ENCODE measurements at places on chromosomes 11 and 22.

DNA sequence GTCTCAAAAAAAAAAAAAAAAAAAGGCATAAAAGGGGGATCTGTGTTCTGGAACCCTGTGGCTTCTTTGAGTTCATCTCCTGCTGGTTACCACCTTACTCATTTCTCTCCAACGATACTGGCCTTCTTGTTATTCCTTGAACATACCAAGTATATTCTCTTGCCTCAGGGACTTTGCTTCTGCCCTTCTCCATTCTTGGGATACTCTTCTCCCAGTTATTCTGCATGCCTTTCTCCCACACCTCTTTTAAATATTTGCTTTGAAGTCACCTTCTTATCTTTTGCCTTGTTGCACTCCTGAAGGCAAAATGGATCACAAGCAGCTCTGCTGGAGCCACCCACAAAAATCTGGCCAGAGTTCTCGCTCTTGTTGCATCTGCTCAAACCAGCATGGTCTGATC is 76.0 kb upstream of the RRM1 start:
- no peak for DNase-seq

- DNase-seq: no peak
Observed at GRCh38 chr11:68574308-68574707, 110.0 kb upstream of the GAL start.

DNA sequence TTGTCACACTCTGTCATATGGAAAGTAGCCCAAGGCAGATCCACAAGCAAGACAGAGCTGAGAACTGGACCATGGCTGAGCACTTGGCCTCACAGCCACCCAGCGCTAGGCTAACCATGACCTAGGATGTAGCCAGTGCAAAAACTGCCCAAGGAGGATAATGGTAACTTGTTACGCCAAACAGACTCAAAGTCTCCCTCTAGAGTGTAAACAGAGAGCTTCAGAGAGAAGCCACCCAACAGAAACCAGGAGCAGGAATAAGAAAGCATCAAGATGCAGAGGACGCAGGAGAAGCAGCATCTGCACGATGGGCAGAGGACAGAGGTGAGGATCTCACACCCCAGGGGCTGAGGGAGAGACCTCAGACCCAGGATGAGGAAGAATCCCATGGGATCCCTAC is 97.9 kb downstream of the RCN1 start:
- DNase-seq: no peak

GRCh38 chr11:72038491-72038890 is 39.8 kb downstream of the IL18BP start:
- DNase-seq: no peak

DNA sequence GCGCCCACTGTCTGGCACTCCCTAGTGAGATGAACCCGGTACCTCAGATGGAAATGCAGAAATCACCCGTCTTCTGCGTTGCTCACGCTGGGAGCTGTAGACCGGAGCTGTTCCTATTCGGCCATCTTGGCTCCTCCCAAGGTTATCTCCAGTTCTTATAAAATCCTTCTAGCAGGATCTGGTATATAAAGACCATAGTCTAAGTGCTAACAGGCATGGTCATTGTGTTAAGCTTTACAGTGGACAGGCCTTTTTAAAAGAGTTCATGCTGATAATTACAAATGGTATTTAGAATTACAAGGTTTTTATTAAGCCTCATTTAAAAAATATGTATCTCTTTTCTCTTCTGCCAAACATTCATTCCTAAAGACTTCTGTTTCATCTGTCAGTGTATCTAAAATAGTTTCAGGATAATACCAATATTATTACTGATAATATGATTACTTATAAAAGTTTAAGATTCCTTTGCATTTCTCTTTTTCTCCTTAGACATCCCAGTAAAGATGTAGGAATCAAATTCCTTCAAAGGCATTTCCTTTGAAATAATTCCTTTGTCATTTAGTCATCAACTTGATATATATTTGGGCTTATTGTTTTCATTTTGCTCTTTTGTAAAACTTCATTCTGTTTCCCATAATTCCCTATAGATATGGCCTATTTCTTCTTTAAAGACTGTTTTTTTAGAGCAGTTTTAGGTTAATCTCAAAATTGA is 20.7 kb downstream of the DDX10 start:
- DNase-seq: no peak

DNA sequence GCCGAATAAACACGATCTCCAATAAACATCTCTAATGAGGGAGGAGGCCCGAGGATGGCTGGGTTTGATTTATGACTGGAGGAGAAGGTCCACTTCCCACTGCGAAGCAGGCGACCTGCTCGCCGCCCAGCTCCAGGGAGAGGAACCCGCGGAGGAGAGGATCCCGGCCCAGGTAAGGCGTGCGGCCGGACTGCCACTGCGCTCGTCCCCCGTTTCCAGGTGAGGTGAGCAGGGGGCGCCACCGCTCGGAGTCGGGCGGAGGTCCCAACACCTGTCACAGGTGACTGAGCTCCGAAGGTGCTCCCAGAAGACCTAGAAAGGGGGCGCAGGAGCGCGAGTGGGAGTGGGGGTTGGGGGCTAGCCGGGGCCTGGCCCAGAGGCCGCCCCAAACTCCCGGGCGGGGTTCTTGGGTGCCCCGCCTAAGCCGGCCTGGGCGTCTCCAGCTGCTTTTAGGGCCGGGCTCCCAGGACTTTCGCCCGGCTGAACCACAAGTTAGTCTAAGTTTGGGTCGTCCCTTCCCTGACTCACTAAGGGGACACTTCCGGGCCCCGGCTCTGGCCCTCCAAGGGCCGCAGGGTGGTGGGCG is 5.4 kb upstream of the PAX6 start:
- no peak for DNase-seq

GRCh38 chr22:39456522-39457197 is at the start of gene MGAT3:
MGAT3 (plus strand) TSS chr22:39457012; CDS start chr22:39487348, 30,336 bp downstream.
- DNase-seq: no peak

- peak; percentile 57 for DNase-seq
Observed at GRCh38 chr22:37933711-37934376, 19.6 kb downstream of the C22orf23 start.

DNA sequence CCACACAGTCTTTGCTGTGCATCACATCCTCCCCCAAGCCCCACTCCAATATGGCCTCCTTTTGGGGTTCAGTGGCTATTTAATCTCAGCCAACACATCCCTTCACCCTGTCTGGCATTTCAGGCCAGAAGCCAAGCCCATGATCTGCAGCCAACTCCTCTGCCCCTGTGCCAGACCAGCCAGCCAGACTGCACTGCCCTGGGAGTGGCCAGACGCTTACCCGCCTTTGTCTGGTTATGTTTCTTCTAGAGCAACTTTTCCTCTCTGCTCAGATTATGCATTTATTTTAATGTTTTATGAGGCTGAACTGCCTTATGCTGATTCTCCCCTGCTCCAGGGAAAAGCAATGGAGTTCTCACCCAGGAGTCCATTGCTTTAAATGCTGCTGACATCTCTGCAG is 206.7 kb upstream of the TBCEL start:
- no peak for DNase-seq

GRCh38 chr22:45516163-45516562 is 13.5 kb downstream of the FBLN1 start:
- no peak for DNase-seq

GRCh38 chr11:64008914-64009633 is 22.8 kb downstream of the OTUB1 start:
- no peak for DNase-seq

DNA sequence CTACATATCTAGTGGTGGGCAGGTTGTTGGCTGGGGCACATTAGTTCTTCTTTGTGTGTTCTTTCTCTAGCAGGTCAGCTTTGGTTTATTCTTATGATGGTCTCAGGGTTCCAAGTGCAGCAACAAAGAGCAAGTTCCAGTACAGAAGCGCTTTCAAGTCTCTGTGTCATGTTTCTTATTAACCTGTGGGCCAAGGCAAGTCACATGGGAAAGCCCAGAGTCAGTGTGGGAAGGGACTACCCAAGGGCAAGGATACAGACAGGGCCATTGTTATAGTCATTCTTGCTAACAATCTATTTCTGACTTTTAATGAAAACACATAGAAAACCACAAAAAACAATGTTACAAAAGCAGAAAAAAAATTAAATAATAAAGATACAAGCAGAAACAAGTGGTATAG is 754.6 kb downstream of the TBC1D22A start:
- no peak for DNase-seq

- no peak for DNase-seq
Observed at GRCh38 chr11:106998116-106998915, 20.0 kb downstream of the GUCY1A2 start.

- no peak for DNase-seq
Observed at GRCh38 chr11:45847911-45848316, 639 bp downstream of the CRY2 start.

DNA sequence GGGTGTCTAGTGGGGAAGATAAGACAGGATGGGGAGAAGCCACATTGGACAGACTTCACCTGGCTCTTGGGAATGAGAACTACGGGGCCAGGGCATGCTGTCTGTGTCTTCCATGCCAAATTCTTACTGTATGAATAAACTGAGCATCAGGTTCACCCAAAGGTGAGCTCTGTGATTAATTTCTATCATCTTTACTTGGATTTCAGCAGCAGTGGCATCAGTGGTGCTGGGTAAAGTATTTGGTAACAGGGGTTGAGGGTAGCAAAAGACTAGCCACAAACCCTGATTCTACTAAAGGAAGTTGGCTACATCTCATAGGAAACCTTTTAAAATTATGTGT is 38.8 kb downstream of the IRAG1 start:
- no peak for DNase-seq

DNA sequence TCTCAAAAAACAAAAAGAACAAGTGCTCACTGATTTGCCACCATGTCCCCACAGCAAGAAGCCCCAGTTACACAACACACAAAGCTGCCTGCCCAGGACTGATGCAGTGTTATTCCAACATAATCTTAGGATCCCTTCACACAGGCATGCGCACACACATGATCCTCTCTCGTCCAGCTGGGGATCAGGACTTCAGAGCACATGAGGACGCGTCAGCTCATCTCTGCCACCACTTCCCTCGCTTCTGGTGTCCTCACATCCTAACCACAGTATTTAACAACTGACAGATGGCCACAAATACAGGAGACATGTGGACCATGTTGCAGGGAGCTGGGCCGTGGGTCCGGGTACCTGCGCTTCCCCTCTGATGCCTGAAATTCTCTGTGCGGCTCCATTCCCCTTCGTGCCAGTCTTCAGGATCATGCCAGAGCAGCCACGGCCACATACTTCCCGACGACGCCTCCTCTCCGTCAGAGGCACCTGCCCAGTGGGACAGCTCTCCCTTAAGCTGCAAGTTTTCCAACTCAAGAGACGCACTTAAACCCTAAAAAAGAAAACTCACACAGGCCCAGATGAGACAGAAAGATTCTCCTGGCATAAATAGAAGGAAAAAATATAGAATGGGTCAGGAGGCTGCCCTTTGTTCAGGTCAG is 68.3 kb downstream of the PACSIN2 start:
- DNase-seq: no peak

GRCh38 chr11:44275241-44275640 is 34.7 kb downstream of the ALX4 start:
- no peak for DNase-seq

- no peak for DNase-seq
Observed at GRCh38 chr11:127674754-127675153, 674.2 kb upstream of the KIRREL3 start.

- DNase-seq: no peak
Observed at GRCh38 chr11:70247042-70247709, 23.3 kb upstream of the PPFIA1 start.

GRCh38 chr22:22941831-22942510 is 54.4 kb downstream of the IGLL5 start:
- DNase-seq: no peak

DNA sequence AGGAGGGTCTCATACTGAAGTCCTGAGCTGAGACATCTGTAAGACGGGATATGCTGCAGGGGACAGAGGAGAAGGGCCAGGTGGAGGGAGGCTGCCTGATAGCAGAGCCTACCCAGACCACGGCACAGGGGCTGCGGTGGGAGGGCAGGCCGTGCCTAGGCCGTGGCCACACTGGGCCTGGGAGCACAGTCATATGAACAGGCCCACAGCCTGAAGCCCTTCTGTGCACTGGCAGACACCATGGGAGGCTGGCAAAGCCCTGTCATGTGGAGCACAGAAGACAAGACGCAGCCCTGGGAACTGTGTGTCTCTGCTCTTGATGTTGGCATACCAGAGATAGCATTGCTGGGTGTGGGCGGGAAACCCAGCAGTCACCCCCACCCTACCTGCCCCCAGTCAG is 3.3 kb downstream of the SPATA19 start:
- no peak for DNase-seq

DNA sequence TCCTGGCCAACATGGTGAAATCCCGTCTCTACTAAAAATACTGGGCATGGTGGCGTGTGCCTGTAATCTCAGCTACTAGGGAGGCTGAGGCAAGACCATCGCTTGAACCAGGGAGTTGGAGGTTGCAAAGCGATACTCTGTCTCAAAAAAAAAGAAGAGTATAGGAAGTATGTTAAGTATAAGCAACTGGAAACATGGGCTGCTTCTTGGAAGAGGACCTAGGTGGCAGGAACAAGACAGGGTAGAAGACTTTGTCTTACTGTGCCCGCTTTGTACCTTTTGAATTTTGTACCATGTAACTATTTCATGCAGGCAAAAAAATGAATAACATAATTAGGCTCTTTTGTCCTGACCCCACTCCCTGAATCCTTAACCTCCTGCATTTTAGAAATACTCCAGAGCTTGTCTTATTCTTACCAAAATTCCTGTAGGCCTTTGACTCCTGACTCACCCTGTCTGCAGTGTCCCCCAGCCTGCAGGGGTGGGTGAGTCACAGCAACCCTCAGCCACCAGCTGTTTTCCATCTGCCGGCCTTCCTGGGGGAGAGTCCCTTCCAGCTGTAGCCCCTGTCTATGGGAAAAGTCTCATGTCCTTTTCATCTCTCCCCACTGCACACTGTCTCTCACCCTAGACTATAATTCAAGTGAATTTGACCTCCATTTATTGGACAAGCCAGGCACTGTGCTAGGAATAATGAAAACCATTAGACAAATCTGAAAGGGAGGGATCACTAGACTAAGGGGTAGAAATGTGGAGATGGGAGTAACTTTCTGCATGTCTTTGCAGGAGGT is 41.8 kb downstream of the TXN2 start:
- no peak for DNase-seq

- no peak for DNase-seq
Observed at GRCh38 chr11:35288817-35289541, 130.4 kb downstream of the SLC1A2 start.

DNA sequence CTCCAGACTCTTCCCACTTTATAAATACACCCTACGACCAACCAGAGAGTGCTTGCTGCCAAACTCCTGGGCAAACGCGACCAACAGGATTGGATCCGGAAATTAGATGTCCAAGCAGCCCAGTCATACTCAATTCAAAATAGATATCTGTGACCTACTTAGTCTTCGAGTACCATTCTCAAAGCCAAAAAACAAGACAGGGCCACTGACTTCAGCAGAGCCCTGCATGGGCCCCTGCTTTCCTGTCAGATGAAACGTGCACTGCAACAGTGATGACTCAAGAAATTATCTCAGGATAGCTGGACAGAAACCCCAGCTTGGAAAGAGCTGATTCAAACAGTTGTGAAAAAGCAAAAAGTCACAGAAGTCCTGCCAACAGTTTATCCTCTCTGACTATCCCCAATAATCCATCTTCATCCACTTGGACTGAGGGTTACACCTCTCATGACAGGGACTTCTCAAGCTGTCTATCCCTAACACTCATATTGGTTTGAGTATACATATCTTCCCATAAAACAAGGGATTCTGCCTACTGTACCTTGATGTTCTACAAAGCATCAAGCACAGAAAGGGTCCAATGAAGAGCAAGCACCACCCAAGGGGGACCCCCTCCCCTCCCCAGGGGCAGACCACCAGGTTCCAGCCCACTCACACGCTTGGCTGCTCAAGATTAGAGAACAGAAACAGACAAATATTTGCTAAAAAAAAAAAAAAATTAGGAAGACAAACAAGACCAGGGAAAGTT is 17.4 kb downstream of the SMCO4 start:
- no peak for DNase-seq

- no peak for DNase-seq
Observed at GRCh38 chr11:47551086-47551485, 1.8 kb downstream of the CELF1 start.

GRCh38 chr11:76632492-76632891 is 38.1 kb downstream of the LRRC32 start:
- no peak for DNase-seq

All from activated CD4-positive, CD25-positive, alpha-beta regulatory T cell treated with anti-CD3 and anti-CD28 coated beads, Interleukin-2, amount 50 U/mL, for 16 hours (primary cell).